Glomerular endothelial cell (primary cell): ENCODE measurements at places on chromosomes 1 and 21. TPM values are rescaled to one million over a fixed set of nuclear protein-coding genes. Genes with fewer than 3 reads are reported as not detected.
A peak's percentile ranks its signal among the peaks of the same experiment; 100 is the strongest.

TLCD4 gene
- 0.05 TPM in 1 of 2 replicates, not detected in the other for total RNA-seq

DNA sequence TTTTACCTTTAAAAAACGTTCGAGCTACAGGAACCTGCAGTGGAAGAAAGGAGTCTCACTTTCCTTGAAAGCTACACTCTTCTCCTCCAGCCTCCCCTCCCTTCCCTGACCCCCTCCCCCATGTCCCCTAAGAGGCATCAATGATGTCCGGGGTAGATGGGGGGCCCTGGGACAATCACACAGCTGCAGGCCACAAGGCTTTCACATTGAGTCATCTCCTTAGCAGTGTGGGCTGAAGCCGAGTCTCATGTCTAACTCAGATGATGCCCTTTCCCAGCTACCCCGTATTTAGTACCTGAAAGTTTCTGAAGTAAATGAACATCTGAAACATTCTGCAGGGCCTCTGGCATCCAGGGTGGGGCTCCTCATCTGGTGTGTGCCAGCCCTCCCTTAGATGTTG is 6.3 kb upstream of the GPR25 start:
- DNase-seq = no peak

KLHDC8A gene
- total RNA-seq = 0.29 and 0.64 TPM in 2 replicates

DNA sequence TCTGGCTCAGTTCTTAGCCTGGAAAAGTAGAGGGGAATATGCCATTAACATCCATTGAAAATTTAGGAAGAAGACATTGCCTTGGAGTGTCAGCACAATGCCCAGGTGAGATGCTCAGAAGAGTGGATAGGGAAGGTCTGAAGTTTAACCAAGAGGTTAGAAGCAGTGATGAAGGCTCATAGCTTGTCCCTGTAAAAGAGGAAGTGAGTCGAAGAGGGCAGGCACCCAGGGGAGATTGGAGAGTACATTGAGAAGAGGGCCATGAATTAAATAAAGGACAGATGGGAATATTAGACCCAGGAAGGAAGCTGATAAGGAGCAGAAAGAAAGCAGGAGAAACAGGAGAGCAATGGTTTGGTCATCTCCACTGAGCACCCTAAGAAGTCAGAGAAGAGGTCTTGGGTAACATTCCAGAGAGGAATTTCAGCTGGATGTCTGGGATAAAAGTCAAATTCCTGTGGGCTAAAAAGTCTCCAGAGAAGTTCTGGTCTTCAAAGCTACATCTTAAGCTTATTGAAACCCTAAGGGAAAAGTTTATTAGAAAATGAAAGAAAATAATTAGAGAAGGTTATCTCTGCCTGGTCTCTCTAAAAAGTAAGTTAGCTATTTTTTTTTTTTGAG is 17.3 kb downstream of the C8B start:
- DNase-seq = no peak

FMO1 gene
- total RNA-seq = not detected in 2 replicates

DNA sequence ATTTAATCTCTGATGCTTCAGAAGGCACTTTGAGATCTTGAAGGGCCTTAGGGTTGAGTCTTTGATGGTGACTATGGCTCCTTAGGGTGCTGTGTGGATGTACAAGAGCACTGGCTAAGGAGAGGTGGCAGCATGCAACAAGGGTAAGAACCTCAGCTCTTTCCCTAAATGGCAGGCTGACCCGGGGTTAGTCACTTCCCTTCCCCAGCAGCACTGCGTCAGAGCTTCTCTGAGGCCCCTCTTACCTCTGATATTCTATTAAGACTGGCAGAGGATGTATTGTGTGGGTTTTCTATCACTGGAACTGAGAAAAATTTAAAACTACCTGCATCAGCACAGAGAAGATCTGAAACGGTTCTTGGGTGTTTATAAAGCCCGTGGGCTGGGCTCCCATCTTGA is 11.8 kb downstream of the C1orf116 start:
- DNase-seq = no peak

DNA sequence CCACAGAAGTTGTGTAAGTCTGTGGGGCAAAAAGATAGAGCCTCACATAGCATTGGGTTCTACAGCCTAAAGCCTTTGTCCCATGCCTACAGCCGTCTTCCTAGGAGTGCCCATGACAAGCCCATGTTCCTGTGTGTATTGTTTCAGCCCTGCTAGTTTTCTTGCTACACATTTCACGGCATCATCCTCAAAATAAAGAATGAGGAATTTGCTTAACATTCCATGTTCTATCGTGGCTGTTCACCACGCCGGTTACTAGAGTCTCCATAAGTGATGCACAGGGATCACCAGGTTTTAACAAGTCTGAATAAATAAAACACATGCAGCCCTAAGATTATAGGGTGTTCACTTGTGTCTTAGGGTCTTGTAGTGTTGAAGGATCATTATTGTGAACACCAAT is 87.4 kb upstream of the NGF start:
- no peak for DNase-seq

- DNase-seq = no peak
Observed at GRCh38 chr1:226987179-226987536, 47.1 kb downstream of the COQ8A start.

IFFO2 gene
- 34.4 and 36.6 TPM in 2 replicates for total RNA-seq

- DNase-seq = no peak
Observed at GRCh38 chr1:214019499-214019898, 31.7 kb downstream of the PROX1 start.

SSR2 gene
- 464 and 497 TPM in 2 replicates for total RNA-seq

DNA sequence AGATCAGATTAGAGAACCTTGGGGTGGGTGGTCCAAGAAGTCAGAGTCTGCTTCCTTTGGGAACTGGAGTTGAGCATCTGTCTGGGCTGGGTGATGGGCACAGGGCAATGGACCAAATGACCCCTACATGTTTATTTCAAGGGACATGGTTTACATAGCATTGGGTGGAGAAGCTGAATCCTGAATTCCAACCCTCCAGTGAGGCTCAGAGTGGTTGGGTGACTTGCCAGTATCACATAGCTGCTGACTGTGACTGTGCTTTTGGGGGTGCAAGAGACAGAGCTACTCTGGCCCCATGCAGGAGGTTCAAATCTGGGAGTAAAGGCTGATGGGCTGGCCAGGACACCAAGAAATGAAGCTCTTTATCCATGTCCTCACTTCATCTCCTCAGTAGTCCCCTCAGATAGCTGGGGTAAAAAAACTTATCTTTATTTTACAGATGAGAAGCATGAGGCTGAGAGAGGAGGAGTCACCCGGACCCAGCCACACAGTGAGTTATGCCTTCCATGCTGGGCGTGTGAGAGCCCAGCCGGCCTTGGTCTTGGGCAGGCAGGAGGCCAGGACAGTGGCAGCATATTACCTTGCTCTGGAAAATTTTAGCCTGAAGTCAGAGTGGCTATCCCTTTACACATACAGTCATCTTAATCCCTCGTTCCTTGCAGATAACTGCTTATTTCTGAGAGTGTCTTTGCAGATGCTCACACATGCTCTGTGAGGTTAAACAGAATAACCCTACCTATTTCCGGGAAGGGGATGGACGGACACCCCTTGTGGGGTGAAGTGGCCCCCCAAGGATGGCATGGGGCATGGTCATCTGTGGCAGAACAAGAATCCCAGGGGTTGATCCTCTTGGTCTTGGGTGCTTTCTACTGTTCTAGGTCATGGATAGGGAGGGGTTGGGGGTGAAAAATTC is 2.8 kb upstream of the SERINC2 start:
- DNase-seq = no peak

DNA sequence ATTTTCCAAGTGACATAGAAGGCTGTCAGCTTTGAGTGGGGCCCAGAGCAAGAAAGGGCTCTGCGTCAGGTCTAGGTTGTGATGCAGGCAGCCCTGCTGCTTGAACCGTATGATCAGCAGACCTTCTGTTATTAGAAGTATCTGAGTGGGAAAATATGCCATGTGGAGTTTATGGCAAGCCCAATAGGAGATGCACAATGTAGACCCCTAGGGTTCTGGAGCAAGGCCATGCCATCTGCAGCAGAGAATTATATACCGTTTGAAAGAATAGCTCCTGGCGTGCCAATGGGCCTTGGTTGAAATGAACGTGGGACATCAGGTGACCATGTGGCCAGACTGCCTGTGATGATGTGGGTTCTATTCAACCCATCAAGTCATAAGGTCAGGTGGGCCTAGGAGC is 44.1 kb upstream of the ZBTB18 start:
- DNase-seq = no peak

POU3F1 gene
- total RNA-seq = not detected in 2 replicates

- DNase-seq = no peak
Observed at GRCh38 chr21:21233051-21233450, 234.8 kb downstream of the NCAM2 start.

DNA sequence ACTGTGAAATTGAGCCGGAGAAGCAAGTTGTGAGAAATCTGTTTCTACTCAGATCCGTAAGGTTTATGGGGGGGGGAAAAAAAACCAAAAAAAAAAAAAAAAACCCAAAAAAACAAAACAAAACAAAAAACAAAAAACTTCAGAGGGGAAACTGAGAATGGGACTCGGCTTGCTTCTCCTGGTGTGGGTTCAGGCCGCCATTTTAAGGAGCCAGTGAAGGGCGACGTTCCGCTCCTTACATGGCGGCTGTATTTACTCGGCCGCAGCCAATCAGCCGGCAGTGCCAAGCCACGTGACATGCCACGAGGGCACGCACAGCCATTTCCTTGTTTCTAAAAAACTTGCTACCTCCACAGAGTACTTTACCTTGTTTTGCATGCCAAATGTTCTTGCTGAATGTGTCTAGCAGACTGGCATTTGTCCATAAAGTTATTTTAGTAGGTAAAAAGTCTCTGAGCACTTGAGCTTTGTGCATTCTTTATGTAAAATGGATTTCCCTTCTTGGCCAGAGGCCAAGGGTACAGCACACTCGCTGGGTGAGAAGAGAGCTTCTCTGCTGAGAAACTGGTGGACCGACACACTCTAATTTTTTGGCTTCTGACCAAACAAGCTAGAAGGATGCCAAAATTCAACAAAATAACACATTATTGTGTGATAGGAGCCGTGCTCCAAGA is 101.8 kb downstream of the NFIA start:
- peak; percentile 87 for DNase-seq

- no peak for DNase-seq
Observed at GRCh38 chr1:184803180-184803492, 48.5 kb upstream of the EDEM3 start.

- DNase-seq = no peak
Observed at GRCh38 chr1:154104433-154105082, 50.3 kb downstream of the NUP210L start.

DNA sequence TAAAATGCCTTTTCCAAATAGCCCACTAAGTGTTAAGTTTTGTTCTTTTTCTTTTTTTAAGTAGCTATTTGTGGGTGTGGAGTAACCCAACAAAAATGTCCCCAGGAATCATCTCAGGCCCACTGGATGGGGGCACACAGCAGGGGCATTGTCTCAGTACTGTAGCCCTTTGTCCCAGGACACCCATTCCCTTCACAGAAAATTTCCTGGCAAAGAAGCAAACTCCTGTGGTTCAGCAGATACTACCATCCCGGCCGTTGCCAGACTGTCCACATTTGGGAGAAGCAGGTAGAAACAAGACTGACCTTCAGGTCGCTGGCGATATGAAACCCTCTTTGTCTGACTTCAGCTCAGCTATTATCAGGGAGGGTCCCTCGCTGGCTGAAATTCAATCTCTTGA is 23.7 kb upstream of the SRRM1 start:
- no peak for DNase-seq

DNA sequence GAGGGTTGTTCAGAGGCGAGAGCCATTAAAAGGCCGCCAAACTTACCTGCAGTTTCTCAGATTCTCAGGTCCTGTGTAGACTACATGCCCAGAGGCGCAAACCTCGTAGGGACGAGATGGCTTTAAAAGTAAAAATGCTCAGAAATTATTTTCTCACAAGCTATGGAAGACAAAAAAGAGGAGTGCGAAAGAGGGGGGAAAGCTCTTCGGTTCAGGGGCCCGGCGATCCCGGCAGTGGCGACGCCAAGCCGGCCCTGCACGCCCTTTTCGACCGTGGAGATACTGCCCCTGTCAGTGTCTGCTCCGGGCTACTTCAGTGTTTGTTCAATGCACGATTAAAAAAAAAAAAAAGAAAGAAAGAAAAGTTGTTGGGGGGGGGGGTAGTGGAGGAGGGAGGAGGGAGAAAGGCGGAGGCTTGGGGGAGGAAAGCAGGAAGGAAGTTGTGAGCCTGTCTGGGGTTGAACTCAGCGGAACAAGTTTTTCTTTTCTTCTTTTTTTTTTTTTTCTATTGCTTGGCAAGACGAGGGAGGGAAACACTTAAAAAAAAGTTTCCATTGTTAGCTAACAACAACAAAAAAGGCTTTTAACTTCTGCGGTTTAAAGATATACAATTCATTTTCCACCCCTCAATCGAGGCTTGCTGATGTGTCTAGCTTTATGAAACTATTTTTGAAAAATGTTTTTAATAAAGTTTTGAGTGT is at the start of gene ITPKB:
TSS of gene ITPKB (minus strand) at position 288 of the 701 bp plus-strand sequence. CDS start 1,824 bp downstream, outside the sequence.
- no peak for DNase-seq

DNA sequence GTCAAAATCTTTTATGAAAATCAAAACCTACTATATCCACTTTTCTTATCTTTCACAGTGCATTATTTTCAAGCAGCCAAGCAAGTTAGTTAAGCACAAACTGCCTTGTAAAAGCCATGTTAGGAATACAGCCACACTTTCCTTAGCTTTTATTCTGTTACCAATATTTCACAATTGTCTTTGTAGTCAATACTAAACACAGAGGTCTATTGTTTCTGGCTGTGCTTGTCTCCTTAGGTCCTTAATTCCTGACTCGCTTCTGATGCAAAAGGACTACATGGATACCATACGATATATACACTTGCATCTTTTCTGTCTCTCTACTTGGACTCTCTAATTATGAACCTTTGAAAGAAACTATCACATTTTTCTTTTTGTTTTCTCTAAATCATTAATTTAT is 331.8 kb downstream of the NEGR1 start:
- DNase-seq = no peak

GRCh38 chr21:44334329-44335030 is 4.7 kb downstream of the CFAP410 start:
- no peak for DNase-seq

TP73 gene
- total RNA-seq = 0.88 TPM in 1 of 2 replicates, not detected in the other

LRP8 gene
- total RNA-seq = 18.2 and 27.5 TPM in 2 replicates

DNA sequence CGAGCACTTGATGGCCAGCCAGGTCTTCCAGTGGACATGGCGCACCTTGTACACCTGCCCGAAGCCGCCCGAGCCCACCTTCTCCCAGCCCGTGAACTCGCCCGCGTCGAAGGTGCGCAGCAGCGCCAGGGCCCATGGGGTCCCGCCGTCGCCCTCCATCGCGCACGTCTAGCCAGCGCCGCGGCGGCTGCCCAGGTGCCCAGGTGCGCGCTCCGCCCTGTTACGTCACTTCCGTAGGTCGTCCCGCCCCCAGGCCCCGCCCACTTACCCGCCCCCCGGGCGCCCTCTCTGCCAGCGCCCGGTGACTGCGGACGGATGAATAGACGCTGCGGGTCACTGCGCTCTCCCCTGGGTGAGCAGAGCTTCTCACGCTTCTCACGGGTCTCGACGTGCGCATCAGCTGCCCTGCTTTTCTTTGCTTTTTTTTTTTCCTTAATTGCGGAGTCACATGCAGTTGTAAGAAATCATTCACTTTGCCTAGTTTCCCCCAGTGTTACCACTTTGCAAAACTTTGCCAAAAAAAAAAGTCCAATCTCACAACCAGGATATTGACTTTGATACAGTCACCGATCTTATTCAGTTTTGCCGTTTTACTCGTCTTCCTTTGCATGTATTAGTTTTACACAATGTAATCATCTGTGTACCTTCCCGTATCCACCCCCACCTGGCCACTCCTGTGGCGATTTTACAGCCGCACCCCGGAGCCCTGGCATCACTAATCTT is at the start of gene RIPK4:
TSS of gene RIPK4 (minus strand) at position 170 of the 723 bp plus-strand sequence. CDS start at position 159, 11 bp downstream.
- no peak for DNase-seq
